ENCODE measurements at places on chromosomes 2 and 18.

- no peak for DNase-seq
These were observed 171.6 kb downstream of the VAPA start for GRCh38 chr18:10085416-10085815.

GRCh38 chr2:135152361-135152760, 100.3 kb downstream of the RAB3GAP1 start:
- DNase-seq, result no peak

DNA sequence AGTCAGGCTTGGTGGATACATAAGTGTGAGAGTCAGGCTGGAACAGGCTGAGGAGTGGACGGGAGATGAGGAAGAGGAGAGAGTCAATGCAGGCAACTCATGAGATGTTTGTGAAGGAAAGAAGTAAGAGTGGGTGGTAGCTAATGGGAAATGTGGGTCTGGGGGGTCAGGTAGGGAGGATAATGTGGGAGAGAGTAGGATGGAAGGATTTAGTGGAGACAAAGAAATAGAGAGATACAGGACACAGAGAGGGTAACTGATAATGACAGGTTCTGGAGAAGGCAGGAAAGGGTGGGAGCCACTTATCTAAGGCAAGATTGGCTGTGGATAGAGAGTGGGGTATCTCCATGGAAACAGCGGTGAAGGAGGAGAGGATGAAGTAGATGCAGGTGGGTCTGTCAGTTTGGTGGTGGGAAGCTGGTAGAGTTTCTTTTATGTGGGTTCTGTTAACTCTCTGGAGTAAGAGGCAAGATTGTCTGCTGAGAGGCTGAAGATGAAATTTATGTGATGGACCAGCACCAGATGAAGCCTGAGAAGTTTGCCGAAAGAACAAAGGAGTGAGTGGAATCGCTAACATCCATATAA, 190.6 kb upstream of the SPRED2 start:
- no peak for DNase-seq

DNA sequence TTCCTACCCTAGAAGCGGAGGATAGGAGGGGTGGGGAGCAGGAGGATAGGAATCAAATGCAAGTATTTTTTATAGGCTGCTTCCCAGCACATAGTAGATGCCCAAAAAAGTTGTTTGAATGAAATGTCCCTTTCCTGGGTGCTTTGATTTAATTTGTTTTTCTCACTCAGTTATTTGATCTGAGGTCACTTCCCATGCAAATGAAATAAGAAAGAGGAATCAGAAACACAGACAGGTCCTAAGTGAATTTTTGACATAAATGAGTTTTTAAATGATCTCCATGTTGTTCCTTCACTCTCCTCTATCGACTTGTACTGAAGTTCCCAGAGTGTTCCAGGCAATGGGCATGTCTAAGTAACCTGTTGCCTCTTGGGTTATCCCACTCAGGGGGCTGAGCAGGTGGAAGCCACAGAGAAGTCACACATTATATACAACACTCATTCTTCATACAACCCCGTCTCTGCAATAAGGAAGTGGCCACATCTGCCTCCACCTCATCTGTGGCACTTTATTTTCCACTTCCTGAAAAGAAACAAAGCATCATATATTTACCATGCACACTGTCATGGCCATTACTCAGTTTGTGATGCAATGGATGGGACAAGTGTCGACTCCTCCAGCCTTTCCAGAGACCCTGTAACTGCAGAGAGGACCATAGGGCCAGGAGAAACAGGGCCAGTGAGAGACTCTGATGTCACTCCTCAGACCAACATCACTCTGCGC, 81.9 kb upstream of the ZNF397 start:
- no peak for DNase-seq

DNA sequence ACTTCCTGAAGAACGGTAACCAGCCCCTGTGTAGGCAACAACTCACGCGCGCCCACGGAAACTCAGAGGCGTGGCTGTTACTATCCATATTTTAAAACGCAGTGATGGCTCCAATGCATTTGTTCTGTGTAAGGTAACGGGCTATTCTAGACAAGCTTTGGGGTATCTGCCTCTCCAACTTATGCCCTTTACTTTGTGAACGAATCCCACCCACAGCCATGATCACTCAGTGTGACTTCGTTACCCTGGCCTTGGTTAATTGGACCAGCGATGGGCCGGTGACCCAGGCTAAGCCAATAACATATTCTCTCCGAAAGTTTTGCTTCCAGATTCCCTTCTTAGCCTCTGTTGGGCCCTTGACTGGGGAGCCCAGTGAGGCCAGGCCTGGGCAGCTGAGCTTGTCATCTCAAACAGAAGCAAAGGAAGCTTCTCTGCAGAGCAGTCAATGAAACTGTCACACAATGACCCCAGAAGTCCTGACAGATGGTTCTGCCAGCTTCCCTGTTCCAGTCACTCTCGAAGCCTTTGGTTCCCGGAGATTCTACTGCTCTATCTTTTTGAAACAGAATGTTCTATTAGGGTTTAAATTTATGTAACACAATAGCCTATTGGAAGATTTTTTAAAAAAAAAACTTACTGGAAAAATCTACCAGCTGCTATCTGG, 30.7 kb upstream of the ROCK2 start:
- DNase-seq, result no peak
